ENCODE measurements at places on chromosomes 6 and 20.

DNA sequence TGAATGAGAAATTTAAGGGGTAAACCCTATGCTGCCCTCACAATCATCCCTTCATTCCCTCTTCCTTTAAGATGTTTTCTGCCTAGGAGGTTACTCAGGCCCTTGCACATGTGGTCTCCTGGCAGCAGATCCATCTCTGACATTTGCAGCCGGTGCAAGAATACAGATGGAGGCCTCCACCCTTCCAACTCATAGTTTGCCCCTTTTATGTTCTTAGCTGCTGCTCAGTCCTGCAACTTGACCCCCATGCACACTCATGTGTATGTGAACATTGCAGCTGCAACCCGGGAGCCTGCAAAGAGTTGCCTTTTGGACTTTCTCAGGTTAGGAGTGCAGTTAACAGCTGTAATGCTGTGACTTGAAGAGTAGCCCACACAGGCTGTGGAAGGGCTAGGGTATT is 131.9 kb upstream of the SGK1 start:
- no peak for DNase-seq

GRCh38 chr6:111061508-111061907 is 25.8 kb upstream of the SLC16A10 start:
- DNase-seq: no peak

DNA sequence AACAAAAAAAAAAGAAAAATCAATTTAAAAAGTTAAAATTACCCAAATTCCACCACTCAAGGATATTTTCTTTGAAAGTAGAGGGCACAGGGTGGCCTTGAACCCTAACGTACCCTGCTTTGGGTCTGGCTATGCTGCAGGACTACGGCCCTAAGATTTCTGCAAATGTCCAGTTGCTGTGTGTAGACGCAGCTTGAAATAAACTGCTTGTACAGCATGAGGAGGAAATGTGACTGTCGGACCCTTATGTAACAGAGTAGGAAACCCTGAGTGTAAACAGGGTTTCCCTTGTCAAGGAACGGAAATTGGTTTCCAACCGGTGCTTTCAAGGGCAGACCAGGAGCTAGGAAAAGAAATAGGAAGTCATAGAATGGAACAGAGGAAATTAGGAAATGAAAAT is 60.7 kb upstream of the SHLD1 start:
- DNase-seq: no peak

DNA sequence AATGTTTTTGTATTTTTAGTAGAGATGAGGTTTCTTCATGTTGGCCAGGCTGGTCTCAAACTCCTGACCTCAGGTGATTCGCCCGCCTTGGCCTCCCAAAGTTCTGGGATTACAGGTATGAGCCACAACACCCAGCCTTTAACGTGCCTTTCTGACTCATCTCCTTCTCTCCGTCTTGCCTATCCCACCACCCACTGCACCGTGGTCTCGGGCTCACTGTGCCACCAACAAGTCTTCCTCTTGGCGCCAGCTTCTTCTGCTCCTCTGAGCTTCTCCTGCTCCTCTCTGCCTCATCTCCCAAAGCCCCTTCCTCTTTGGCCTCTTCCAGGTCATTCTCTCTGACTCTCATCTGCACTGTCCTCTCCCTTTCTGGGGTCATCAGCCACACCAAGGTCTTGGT is 41.0 kb downstream of the TMEM242 start:
- DNase-seq: no peak

- no peak for DNase-seq
These were observed 4.0 kb downstream of the MKKS start for GRCh38 chr20:10430000-10430466.

DNA sequence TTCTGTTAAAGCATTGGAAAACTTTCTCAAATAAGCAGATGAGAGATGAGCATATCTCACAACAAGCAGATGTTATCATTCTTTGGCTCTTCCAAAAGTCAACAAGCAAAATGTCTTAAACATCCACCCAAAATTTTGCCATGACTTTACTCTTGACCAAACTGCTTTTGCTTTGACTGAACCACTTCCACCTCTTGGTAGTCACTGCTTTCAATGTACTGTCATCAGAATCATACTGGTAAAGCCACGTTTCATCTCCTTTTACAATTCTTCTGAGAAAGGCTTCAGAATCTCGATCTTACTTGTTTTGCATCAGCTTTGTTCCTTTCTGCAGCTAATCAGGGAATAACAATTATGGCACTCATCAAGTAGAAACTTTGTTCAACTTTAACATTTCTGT is 498.5 kb upstream of the GJE1 start:
- no peak for DNase-seq

DNA sequence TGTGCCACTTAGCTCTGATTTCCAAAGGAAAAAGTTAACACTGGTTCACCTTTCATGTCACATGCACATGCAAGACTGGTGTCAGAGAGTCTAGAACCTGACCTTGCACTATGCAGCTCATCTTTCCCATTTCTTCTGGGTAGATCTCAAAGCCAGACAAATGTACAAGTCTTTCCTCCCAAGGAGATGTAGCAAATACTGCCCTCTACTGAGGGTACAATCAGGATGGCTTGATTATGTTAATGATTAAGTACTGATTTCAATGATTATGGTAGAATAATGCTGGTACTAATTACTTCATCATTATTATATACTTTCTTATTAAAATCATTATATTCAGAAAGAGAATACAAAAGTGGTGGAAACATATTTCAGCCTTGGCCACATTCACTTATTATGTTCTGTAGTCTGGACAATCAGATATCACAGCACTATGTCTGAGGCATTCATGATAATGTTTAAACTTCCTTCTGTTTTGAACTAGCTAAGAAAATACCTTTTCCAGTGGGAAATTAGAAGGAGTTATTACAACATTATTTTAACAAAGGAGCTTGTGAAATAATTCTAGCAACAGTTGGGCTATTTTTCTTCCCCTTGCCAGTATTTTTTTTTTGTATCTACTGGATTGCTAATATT is 68.5 kb upstream of the FOXO3 start:
- peak; percentile 17 for DNase-seq

DNA sequence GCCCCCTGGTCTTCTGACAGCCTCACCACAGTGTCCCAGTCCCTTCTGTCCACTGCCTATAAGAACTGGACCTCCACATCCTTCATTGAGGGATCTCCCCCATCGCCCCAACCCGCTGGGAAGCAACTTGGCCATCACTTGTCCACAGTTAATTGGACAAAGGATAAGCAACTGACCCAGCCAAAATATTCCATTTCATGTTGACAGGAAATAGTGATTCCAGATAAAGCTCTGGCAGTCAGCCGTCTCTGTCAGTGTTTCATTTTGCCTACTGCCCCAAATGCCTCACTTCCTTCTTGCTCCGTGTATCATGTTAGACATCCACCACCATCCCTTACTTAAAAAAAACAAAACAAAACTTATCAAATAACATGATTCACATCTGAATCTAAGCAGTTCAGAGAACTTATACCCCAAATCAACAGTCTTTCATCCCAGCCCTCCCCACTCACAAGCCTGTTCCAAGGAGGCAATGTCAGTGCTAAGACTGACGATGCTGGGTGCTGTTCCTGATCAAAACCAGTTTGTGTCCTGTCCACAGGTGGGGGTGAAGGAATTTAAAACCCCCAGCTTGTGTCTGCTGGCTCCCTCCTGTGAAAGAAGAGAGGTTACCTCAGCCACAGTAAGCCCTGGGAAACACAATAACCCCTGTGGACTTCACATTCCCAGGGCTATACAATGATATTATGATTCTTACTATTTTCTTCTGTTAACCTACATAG is 162.5 kb downstream of the WDR27 start:
- DNase-seq: no peak

DNA sequence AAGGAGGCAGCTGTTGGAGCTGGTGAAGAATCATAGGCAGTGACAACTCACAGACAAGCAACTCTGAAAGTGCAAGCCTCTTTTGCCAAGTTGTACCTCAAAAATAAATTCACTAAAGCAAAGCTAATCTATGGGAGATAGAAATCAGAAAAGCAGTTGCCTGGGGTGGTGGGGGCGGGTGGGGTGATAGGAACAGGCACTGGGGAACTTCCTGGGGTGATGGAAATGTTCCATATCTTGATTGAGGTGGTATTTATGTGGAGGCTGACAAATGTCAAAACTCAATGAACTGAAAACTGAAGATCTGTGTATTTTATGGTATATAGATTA is 52.4 kb downstream of the ATP9A start:
- DNase-seq: no peak

- DNase-seq: no peak
These were observed 296.8 kb downstream of the CLIC5 start for GRCh38 chr6:45718871-45719270.

DNA sequence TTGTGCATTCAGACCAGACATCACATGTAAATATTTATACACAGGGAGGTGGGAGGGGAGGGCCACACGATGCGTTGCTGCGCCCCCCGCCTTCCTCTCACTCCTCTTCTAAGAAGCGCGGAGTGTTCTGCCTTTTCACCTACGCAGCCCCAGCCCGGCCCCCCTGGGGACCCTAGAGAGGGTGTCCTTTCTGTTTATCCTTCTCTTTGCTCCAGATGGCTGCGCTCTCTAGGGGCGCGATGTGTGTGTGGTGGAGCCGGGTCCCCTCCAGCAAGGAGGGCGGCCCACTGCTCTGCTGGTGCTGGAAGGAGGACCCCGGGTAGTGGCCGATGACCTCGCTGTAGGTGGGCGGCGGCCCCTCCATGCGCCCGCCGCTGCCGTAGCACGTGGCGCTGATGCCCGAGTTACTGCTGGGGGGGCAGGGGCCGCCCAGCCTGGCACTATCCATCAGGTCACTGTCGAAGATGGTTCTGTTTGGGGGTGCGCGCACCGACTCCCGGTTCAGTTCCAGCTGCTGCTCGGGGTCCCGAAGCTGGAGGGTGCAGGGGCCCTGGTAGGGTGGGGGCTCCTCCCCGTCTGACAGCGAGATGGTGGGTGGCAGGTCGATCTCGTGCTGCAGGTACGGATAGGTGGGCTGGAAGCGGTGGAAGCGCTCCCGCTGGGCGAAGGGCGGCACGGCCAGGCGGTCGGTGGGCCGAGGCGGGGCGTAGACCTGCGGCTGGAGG is 31.8 kb upstream of the ZBP1 start:
- no peak for DNase-seq

GRCh38 chr20:3753098-3753497 is 14.5 kb downstream of the ADISSP start:
- peak; percentile 44 for DNase-seq

- no peak for DNase-seq
These were observed 138.7 kb upstream of the MYLIP start for GRCh38 chr6:15990179-15990578.

DNA sequence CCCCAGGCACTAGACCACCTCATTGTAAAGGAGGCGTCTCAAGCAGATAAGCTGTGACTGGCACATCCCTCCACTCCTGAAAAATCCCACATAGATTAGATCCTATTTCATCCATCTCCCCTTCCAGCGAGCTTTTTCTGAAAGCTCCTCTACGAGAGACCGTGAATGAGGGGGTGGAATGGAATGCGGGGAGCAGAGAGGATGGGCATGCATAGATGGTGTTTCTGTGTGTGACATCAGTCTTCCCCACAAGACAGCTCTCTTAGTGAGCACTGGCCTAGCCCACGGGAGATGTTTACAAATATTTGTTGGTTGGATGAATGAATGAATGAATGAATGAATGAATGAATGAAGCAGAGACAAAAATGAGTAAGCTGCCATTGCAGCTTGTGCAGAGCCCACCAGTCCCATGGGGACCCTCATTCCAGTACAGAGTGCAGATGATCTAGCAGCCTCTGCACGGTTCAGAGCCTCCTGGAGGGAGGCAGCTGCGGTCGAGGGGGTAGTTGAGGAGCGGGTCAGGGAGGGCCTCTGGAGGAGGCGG is 98.4 kb downstream of the DLGAP4 start:
- DNase-seq: no peak

DNA sequence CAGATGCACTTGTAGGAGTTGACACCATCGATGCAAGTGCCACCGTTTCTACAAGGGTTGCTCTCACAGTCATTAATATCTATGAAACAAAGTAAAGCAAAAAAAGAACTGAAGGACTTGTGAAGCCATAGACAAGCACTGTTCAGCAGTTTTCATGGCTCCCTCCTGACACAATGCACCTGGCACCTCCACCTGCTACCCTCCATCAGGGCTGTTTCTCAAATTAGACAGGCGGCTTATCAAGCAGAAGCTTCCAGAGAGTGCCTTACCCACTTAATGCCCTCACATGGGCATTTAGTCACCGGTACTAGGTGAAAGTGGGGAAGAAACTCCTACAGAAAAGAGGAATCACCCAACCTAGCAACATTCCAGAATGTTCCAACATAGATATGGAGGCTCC is 27.8 kb downstream of the JAG1 start:
- no peak for DNase-seq

DNA sequence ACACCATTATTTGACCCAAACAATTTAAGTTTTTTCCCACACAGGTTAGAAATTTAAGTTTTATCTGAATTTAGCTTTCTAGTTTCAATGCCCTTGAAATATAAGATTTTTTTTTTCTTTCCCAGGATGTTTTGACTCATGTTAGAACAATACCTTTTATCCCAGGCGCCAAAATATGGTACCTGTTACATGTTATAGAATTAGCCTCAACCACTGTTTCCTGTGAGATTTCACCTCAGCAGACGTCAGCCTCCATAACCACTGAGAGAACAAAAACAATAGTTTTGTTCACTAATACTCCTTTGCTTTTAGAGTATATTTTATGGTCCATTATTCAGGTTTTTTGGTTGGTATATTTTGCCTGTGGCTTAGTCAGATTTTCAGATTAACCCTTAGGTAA is 302.9 kb downstream of the CDKAL1 start:
- no peak for DNase-seq

- DNase-seq: no peak
These were observed 209.0 kb upstream of the ECI2 start for GRCh38 chr6:4344317-4344899.

GRCh38 chr6:22102671-22103070 is 194.2 kb downstream of the PRL start:
- no peak for DNase-seq

GRCh38 chr20:33647603-33648395 is 14.3 kb upstream of the C20orf144 start:
- DNase-seq: no peak

DNA sequence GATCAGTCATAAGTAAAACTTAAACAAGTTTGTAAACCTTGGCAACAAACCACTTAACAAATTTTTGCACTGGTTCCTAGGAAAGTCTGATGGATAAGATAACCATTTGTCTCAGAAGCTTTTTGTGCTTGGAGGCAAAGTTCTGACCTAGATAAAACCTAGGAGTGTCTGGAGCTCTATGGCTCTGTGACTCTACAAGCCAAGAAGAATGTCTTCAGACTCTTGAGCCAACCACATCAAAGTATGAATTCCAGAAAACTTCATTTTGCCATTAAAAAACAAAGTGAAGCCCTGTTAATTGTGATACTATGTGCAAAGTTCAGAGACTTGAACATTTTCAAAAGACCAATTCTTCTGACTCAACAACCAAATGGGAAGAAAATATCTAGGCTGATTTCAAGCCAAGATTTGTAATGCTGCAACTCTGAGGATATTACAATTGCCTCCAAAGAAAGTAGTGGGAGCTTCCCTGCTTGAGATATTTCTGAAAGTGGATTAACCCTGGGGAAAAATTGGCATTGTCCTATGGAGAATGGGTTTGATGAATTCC is 158.1 kb upstream of the FOXQ1 start:
- DNase-seq: no peak

GRCh38 chr6:142567461-142567860 is 265.7 kb downstream of the ADGRG6 start:
- no peak for DNase-seq

Measured in GM04504 (cell line).